ENCODE measurements at places on chromosomes 12 and 14.

DNA sequence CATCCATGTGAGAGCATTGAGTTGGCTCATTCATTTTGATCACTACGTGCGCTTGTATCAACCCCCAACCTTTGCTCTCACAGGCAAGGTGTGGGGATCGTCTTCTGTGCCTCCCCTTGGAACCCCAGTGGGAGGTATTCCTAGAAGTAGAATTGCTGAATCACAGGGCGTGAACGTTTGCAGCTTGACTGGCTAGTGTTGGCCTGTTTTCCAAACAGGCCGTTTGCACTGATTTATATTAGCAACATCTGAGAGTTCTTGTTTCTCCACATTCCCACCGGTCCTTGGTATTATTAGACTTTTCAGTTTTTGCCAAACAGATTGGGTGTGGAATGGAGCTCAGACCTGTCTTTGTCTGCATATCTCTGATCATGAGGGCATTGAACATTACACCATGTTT lies 288.6 kb upstream of the PWP1 start:
- DNase-seq: no peak

- DNase-seq: no peak
Observed at GRCh38 chr12:6970096-6970527, 352 bp downstream of the PHB2 start.

- DNase-seq: no peak
Observed at GRCh38 chr12:131116468-131117117, 162.9 kb downstream of the ADGRD1 start.

DNA sequence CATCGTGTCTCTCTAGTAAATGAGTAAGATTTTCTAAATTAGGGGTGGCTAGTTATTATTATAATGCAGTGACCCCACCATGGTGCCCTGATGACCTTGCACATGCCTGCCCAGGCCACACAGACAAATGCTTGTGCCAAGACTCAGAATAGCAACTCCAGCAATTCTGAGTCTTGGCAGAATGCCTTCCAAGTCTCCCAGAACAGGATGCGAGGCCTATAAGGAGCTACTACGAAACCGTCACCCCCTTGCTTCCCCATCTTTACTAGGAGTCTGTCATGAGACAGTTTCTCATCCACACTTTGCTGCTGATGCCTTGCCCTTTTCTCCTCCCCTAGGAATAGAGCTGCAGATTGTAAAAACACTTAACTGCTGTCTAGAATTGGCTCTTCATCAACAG lies 559.9 kb downstream of the TRHDE start:
- DNase-seq: no peak

GRCh38 chr12:18549598-18549997 lies 188.2 kb downstream of the PLCZ1 start:
- no peak for DNase-seq

- no peak for DNase-seq
Observed at GRCh38 chr14:70754991-70755390, 54.3 kb downstream of the MAP3K9 start.

- no peak for DNase-seq
Observed at GRCh38 chr12:49582850-49583249, 14.9 kb upstream of the MCRS1 start.

DNA sequence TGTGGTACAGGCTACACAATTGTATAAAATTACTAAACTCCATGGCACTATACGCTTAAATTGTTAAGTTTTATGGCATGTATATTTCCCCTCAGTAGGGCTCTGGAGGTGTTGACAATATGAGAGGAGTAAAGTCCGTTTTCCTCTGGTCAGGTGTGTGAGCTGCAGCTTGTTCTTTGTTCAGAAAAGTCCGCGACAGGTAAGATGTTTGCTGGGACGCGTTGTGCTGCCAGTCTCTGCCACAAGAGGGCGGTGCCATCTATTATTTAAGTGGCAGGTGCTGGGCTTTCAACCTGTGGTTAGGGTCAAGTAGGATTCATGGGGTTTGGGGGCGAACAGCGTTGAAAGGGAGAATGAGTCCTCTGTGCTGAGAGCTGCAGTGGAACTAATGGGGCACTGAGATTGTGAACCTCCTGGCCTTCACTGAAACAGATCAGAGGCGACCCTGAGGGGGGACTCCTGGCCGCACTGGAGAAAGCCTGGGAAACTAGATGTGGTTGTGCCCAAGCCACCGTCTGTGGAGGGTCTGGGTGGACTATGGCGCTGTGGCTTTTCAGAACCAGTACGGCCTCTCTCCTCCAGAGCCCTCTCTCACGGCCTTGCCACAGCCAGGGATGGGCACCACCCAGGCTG lies 179.0 kb downstream of the SLC15A4 start:
- no peak for DNase-seq

- DNase-seq: no peak
Observed at GRCh38 chr14:68934066-68934465, 45.0 kb downstream of the ACTN1 start.

DNA sequence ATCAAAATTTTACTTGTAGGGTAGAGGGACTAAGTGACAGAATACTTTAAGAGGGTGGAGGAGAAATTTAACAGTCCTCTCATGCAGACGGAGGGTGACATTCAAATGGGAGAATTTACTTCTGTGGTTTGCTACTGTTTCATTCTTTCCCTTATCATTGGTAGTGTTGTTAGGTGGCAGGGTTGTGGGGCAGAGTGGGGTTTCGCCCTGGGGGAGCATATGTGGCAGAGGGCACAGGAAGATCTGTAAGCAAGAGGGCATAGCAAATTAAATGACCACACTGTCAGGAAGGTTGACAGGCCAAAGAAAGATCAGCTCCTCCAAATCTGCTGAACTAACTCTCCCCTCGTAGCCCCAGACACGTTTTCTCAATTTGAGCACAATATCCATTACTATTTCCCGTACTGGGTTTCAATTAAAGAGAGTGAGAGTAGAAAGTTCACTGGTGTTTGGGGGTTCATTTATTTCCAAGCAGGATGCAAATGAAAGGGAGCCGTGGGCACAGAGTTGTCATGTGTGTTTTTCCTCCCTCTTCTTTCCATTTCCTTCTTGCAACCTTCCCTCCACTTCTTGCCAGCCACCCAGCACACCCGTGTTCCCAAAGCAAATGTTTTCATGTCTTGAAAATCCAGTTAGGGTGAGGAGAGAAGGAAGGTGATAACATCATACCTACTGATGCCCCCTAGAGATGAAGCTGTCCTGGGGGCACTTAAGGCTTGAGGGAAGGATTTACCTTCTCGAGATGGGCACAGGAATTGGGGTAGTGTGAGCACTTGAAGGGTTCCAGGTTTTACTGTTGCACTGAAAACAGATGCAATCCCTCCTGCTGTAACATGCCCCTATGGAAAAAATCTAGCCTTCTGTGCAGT lies 6.5 kb upstream of the TBX3 start:
- no peak for DNase-seq

GRCh38 chr12:105613887-105614286 lies 283.4 kb downstream of the C12orf75 start:
- no peak for DNase-seq

DNA sequence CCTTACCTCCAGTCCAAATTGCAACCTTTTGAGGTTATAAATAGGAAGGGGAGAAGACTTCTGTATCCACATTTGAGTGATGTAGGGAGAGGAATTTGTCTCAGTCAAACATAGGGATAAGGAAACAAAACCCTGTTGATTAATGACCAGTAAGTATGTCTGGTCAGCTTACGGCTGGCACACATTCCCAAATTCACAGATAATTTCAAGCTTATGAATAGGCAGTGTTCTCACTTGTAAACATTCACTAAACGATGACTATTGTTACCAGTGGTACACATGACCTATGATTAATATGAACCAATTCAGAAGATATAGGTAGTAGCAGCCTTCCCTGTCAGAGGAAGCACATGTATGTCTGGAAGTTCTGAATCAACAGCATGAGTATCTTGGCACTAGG lies 33.0 kb upstream of the SLC5A8 start:
- no peak for DNase-seq

- DNase-seq: peak; percentile 7
Observed at GRCh38 chr12:5003025-5003666, 40.5 kb upstream of the KCNA5 start.

GRCh38 chr12:90338365-90338764 lies 616.6 kb downstream of the CCER1 start:
- DNase-seq: no peak

DNA sequence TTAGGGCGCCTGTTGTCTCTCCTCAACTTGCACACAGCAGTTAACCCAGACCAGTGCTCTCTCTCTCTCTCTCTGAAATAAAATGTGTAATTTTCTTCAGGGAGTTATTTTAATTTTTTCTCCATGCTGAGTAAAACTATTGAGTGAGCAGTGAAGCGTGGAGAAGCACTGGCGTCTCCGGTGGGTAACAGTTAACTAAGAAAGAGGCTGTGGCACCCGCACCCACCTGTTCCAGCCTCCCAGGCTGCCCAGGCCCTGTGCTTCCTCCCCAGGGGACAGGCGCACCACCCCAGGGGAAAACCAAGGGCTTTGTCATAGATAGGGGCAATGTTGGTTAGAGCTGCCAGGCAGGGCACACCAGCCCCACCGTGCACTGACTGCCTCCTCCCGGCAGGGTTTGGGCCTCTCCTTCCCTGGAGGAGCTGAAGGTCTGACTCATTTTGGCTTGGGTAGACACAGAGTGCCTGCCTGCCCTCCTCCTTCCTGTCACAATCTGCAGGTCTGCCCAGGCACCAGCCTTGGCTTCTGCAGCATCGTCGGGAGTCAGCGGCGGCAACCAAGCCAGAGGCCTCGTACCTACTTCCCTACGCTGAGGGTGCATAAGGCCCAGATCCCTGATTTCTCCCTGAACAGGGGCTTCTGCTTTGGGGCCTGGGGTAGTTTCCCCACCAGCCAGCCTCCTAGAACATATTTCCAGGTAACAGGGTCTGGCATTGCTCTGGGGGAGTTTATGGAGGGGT lies 3.9 kb downstream of the HOXC5 start:
- DNase-seq: no peak

- no peak for DNase-seq
Observed at GRCh38 chr12:21634245-21634644, 23.4 kb downstream of the LDHB start.

DNA sequence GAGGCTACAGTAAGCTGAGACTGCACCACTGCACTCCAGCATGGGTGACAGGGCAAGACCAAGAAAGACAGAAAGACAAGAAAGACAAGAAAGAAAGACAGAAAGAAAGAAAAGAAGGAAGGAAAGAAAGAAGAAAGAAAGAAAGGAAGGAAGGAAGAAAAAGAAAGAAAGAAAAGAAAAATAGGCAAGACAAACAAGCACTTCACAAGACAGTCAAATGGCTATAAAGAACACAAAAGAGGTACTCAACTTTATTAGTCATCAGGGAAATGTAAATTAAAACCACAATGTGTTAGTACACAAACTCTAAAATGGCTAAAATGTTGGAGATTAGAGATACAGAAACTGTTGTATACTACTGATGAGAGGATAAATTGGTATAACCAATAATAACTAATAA lies 6.6 kb downstream of the ATXN3 start:
- DNase-seq: no peak

DNA sequence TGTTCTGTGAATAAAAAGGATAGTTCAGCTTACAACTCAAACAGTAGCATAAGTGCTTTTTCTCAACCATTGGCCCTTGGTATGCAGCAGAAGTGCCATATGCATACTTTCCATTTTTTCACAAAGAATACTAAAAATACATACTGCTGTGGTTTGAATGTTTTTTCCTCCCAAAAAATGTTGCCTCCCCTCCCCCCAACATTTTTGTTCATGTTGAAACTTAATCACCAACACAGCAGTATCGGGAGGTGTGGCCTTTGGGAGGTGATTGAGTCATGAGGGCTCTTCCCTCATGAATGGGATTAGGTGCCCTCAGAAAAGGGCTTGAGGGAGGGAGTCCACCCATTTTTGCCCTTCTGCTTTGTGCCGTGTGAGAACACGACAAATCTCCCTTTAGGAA lies 198.6 kb downstream of the ESR2 start:
- no peak for DNase-seq

DNA sequence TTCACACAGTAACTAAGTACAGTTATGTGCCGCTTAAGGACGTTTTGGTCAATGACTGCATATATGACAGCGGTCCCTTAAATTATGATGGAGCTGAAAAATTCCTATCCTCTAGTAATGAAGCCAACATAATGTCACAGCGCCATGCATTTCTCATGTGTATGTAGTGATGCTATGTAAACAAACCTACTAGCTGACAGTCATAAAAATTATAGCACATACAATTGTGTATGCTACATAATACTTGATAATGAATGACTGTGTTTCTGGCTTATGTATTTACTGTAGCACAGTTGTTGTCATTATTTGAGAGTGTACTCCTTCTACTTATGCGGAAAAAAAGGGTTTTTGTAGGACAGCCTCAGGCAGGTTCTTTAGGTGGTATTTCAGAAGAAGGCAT lies 99.7 kb downstream of the DACT1 start:
- no peak for DNase-seq

DNA sequence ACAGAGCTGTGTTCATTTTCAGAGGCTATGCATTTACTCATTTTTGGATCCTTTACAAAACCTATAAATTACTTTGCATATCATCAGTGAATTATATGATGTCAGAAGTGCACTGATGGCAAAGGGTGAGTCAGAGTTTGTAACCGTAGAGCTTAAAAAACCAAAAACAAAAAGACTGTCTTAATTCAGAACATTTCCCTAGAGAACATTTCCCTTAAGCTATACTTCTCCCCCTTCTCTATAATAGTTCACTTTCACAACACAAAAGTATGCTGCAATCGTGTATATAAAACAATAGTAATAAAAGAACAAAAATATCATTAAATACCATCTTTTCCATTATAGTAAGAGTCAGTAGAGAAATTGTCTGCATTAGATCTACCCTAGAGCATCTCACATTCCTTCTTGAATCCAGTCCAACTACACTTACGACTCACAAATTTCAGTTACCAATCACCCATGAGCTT lies 934.9 kb downstream of the LRFN5 start:
- no peak for DNase-seq

DNA sequence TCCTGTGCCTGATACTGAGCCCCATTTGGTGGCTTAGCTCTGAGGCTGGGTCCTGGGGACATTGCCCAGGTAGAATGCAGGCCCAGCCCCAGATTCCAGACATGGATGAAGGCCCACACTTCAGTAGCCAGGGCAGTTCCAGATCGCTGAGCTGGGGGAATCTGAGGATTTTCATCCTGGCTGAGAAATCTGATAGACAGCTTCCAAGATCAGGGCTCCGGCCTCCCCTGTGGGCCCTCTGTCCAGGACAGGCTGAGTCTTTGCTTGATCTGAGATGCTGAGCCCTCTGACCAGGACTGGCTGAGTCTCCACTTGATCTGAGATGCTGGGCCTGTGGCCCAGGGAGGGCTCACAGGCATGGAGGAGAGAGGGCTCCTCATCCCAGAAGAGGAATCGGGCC lies 3.3 kb upstream of the RASAL1 start:
- DNase-seq: no peak

- DNase-seq: no peak
Observed at GRCh38 chr14:72619881-72620280, 274.0 kb downstream of the DPF3 start.

All from T-helper 22 cell (primary cell).